ENCODE measurements at places on chromosomes 5 and 9.

DNA sequence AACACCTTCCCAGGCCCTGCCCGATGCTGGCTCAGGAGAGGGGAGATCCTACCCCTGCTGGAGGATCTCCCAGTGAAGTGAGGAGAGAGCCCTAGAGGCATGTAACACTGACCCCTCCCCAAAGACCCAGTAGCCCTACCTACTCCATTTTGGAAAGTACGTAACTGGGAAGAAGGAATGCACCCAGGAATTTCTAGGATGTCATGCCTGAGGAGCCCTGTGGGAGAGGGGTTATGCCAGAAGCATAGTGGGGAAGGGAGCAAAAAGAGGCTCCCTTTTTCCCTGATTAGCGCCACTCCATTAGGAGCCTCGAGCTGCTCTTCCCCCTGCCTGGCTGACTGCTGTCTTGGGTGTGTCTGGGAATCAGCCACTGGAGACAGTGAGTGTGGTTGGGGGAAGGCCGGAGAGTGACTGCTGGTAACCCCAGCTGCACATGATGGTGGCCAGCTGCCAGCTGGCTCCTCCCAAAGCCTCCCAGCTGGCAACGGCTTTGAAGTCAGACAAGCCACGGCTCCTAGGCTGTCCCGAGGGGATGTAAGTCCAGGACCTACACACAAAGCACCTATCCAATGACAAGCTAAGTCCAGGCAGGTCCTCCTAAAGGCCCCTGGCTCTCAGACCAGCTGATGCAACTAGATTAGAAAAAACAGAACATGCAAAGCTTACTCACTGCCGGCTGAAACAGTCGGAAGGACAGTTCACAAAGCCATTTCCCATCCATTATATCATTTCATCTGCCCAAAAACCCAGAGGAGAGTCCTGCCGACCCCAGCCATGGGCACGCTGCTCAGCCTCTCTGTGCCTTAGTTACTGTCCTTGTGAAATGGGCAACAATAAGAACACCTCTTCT lies 136.5 kb upstream of the ABCA1 start:
- DNase-seq: peak; percentile 95

- no peak for DNase-seq
Observed at GRCh38 chr5:106649031-106649430, 1021.7 kb downstream of the EFNA5 start.

- no peak for DNase-seq
Observed at GRCh38 chr9:76379494-76379893, 14.7 kb downstream of the RFK start.

DNA sequence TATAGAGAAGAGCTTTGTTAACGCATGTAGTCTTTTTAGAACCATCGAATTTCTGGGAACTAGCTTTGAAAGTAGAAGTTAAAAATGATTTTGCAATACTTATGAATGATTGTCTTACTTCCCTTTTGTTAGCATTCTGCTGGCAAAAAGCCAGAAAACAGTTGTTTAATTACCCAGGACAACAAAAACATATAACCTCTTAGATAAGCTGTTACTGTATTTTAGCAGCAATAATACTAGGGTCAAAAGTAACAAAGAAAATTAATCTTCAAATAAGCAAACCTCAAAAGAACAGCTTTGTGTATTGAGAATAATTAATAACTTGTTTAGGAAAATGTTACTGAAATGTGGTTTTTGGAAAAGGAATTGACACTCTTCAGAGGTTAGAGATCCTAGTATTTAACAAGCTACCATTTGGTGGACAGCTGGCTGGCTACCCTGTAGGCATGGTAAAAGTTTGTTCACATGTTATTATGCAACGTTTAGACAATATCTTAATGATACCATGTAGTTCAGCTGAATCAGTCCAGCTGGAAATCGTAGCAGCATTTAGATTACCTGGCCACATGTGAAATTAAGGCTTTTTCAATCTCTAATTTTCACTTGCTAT lies 3.8 kb downstream of the FGF10 start:
- no peak for DNase-seq

DNA sequence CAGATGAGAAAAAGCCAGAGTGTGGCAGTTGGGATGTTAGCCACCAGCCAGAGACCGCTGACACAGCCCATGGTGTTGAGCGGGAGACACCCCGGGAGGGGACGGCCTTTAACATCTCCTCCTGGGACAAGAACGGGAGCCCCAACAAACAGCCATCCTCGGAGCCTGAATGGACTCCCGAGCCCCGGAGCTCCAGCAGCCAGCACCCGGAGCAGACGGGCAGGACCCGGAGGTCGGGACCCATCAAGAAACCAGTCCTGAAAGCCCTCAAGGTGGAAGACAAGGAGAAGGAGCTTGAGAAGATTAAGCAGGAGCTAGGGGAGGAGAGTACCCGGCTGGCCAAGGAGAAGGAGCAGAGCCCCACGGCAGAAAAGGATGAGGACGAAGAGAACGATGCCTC lies 28.0 kb upstream of the POMT1 start:
- DNase-seq: no peak

DNA sequence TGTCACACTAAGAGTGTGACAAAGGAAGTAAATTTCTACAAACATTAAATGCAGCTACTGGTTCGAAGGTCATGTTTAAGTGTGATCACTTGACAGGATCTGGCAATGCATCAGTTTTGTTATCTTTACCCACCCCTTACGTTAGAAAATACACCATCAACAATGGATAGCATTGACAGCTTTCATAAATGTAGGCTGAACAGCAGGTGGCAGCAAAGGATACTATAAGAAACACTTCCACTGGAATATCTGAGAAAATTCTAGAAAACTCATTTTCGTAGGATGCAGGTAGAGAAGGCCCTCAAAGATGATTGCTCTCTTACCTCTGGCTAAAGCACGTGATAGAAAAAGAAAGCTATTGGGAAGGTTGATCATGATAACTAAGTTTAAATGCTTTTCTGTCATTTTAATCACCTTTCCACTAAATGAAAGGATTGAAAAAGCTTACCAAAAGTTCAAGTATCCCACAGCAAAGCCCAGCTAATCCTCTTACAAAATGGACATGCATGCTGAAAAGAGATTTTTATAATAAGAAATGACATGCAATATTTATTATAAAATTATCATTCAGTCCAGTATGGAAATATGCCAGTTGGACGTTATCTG lies 292.5 kb downstream of the PARP8 start:
- peak; percentile 27 for DNase-seq

DNA sequence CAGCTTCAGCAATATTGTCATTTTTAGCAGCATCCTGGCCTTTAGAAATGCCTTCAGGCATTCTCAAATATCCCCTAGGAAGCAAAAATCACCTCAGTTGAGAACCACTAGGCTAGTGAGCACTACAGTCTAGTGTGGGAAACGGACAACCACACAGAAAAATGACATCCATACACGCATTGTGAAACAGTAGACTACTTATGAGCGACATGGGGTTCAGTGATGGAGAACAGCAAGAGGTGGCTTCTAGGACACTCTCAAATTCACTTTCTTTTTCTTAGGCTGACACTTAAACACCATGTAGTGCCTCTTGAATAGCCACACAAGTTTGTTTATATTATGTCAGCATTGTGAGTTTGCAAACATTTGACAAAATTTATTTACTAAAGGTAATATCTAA lies 203.0 kb downstream of the KDM4C start:
- DNase-seq: no peak
